ENCODE measurements at places on chromosomes 2 and 18.

GRCh38 chr2:10845640-10846039 lies 33.1 kb upstream of the PDIA6 start:
- no peak for DNase-seq

GRCh38 chr18:62518460-62519375 lies 4.1 kb upstream of the ZCCHC2 start:
- no peak for DNase-seq

DNA sequence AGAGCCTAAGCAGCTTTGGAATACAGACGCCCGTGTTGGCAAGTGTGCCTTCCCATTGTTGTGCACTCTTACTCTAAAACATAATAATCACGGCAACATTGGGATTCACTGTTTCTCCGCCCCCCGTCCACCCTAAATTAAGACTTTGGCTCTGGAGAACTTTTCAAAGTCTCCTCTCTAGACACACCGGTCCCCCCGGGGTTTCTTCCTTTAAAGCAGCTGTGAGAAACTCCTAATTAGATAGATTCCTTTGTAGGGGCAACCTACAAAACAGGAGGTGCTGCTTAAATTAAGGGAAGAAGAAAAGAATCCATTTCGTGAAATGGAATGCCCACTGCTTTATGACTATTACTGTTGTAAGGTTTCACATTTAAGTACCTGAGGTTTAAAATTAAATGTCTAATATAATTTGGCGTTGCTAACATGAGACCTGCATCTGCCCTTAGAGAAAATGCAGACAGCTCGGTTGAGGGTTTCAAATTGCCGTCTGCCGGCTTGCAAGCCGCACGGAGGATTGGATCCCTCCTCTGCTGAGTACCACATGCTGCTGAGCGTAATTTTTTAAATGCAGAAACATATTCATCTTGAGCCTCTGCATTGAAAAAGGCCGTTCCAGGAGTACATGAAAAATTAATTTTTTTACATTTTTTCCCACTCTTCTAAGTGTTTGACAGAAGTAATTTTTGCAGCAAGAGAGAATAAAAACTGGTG lies 233.3 kb downstream of the GBX2 start:
- no peak for DNase-seq

DNA sequence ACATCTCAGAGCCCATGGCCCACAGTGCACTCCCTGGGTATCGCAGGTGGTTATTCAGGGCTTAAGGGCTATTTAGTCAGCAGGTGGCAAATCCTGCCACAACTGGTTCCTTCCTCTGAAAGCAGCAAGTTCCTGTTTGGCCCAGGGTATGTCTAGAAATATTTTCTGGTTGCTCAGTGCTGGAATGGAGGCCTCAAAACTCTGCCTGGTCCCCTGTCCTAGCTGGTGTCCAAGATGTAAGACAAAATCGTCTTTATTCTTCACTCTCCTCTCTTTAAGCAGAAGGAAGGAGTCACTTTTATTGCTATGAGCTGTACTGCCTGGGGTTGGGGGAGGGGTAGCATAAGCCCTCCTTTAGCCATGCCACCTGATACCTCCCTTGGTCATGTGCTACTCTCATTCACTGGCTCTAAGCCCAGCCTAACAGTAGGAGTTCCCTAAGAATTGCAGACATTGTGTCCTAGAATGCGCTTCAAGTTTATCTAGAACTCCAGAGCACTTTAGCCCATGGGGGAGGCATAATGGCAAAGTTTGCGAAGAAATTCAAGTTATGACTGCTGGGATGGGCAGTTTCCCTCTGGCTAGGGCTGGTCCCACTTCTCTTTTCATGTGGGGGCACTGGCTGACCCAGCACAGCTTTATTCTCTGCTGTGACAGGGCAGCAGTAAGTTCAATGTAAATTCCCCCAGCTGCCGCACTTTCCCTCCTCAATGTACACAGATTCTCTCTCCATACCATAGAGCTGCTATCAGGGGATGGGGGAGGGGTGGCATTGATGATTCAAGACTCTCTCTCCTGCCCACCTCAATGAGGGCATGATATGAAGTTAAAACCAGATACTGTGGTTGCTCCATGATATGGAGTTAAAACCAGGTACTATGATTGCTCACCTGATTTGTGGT lies 27.1 kb upstream of the CWC22 start:
- DNase-seq: peak; percentile 37

DNA sequence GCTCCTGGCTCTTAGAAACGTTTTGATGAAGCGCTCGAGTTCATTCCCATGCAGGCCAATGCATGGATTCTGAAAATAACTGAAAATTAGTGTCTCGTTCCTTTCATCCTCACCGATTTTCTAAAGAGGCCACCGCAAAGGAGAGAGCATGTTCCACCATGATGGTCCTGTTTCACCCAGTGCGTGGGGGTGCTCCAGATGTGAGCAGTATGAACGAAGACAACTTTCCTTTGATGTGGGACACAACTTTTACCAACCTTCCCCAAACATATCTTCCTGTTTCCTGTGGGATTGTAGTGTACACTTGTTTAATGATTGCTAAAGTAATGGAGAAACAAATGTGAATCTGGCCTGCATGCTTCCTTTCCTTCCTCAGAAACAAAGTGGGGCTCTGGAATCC lies 114.5 kb downstream of the PRPF40A start:
- no peak for DNase-seq

DNA sequence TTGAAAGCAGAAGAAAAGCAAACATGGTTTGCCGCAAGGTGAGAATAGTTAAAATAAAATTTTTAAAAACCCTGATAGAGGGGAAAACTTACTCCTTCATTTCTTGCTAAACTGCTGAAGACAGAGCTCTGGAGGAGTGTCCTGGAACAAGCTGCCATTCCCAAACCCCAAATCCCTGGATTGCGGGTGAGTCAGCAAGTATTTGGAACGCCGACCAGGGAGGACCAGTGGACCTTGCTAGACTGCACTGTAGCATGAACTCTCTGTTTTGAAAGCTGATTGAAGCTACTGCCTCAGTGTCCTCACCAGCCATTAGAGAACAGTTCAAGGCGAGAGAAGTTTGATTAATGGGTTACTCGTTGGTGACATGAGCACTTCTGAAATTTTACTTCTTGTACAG lies 99.4 kb upstream of the RASGRP3 start:
- no peak for DNase-seq

- DNase-seq: no peak
Measured at GRCh38 chr2:46066116-46066515, 231.1 kb upstream of the EPAS1 start.

DNA sequence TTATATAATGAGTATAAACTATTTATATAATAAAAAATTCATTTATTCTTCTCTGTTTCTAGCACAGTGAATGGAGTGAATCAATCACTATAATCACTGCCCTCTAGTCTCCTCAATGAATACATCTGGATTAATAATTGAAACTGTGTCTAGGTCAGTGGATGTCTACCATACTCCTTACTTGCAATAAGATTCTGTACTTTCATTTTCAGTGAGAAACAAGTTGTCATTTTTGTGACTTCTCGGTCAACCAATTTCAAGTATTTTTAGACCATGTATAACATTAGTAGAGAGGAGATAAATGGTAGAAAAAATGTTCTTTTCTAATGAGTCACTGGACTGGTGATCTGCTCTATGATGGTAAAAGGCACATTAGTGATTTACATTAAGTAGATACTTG lies 799.6 kb upstream of the CHAC2 start:
- no peak for DNase-seq

- DNase-seq: no peak
Measured at GRCh38 chr2:98253461-98254070, 92.7 kb upstream of the CNGA3 start.

- DNase-seq: no peak
Measured at GRCh38 chr2:236847023-236847422, 238.7 kb upstream of the COPS8 start.

GRCh38 chr2:135836596-135837270 lies at the start of gene LCT:
Gene LCT, minus strand, starts transcription at chr2:135837184. Its CDS starts 15 bp downstream, at chr2:135837169.
- DNase-seq: no peak

DNA sequence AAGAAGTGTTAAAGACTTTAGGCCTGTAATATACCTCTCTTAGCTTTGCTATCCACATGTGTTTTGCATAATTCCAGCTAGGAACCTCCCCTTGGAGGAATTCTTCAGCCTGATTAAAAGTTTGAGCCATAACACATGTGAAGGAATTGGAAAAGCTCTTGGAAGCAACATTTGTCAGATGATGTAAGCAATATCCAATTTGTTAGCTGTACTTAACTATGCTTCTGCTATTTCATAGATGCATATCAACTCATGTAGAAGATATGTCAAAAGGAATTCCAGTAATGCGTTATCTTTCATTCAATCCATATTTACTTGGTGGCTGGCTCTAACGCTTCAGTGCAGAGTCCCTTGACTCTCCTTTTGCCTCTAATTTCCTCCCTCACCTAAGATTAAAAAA lies 46.2 kb downstream of the PKP4 start:
- no peak for DNase-seq
